Cardiac fibroblast (primary cell): ENCODE measurements at places on chromosomes 6 and 20.

GRCh38 chr6:3782876-3783832 is 31.6 kb upstream of the PXDC1 start:
- DNase-seq: no peak

- DNase-seq: peak; percentile 84
Observed at GRCh38 chr6:44431118-44431725, 43.7 kb downstream of the CDC5L start.

GRCh38 chr20:41669708-41670263 is 51.6 kb upstream of the CHD6 start:
- DNase-seq: no peak

- no peak for DNase-seq
Observed at GRCh38 chr6:44742201-44742600, 354.7 kb downstream of the CDC5L start.

DNA sequence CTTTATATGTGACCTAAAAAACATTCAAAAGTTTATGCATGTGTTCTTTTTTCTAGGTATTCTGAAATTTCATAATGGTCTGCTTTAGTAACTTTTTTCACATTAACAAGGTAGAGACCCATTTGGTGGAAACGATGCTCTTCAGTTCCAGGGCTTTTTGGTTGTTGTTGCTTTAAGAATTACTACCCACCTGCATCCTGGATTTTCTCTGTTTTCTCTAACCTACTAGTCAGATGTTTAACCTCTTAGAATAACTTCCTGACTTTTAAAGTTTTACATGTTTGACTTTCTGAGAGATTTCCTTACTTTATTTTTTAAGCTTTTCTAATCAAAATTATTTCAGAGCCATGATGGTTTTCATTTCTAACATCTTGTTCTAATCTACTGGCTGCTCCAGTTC is 14.9 kb downstream of the TULP4 start:
- no peak for DNase-seq

GRCh38 chr6:47310131-47310480 is 401 bp upstream of the TNFRSF21 start:
- DNase-seq: no peak

- DNase-seq: peak; percentile 20
Observed at GRCh38 chr6:9537381-9537780, 877.5 kb downstream of the TFAP2A start.

GRCh38 chr20:61956396-61957342 is 109.0 kb downstream of the TAF4 start:
- DNase-seq: no peak

- DNase-seq: no peak
Observed at GRCh38 chr6:96611342-96611991, 48.5 kb downstream of the FHL5 start.

DNA sequence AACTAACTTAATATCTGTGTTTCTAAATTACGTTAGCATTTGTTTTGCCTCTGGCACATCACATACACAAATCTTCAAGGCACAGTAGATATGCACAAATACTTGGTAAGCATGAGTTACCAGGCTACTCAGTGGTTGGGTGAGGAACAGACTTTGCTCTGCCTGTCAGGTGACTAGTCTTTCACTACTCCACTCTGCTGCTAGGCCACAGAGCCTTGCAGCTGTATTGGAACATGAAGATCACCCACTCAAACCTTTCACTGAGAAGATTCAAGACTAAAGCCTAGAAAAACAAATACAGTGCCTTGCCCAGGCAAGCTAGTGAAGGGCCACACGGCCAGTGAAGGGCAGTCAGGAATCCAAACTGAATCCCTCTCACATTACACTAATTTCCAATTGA is 47.0 kb downstream of the DTNBP1 start:
- no peak for DNase-seq

GRCh38 chr6:113619077-113619476 is 238.1 kb upstream of the MARCKS start:
- no peak for DNase-seq

- peak; percentile 82 for DNase-seq
Observed at GRCh38 chr6:13425943-13426931, 61.2 kb downstream of the GFOD1 start.

- DNase-seq: no peak
Observed at GRCh38 chr6:4018924-4019236, 60.1 kb downstream of the FAM217A start.

DNA sequence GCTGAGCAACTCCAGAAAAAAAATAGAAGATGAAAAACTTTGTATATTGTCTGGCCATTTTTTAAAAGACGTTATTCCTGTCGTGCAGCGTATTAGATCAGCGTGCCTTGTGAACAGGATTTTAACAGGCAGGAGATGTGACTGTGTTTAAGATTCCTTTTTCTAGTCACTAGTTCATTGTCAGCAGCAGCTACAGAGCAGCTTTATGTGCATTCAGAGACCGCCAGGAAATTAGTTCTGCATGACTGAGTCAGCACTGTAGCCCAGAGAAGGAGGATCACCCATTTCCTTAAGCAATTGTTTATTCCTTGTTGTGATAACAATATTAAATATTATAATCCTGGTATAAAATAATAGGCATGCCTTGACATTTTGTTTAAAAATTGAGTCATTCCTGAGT is 75.4 kb upstream of the ADGRB3 start:
- no peak for DNase-seq

DNA sequence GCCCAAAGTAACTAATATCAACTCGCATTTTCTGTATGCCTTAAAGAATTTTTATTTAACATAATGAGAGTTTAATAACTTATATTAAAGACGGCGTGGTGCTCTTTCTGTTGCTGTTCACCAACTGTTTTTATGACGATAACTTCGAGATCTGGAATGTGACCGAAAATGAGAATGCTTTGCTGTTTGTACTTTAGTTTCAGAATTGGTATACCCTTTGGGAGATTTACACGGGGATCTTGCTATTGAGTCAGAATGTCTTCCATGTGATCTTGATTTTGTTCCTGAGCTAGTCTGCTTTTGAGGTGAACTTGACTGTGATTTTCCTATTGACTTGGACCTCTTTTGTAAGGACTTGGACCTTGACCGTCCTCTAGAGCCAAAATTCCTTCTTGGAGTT is 17.9 kb downstream of the PNRC1 start:
- DNase-seq: no peak

GRCh38 chr20:61801857-61802442 is 263.7 kb downstream of the TAF4 start:
- no peak for DNase-seq

DNA sequence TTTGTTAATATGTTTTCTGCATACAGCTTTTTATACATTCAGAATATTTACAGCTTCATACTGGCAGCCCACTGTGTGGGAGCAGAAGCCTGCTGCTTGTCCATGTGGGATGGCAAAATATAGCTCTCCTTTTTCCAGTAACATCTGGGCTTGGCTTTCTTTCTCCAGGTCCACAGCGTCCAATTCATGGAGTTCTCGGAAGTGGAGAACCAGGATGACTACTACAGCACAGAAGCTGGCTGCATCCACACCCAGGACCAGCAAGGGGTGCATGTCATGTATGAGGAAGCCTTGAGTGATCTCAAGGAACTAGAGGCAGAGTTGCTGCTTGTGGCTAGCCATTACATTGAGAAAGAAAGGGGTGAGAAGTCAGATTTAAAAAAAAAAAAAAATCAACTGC is 143.1 kb downstream of the CD164 start:
- peak; percentile 41 for DNase-seq

DNA sequence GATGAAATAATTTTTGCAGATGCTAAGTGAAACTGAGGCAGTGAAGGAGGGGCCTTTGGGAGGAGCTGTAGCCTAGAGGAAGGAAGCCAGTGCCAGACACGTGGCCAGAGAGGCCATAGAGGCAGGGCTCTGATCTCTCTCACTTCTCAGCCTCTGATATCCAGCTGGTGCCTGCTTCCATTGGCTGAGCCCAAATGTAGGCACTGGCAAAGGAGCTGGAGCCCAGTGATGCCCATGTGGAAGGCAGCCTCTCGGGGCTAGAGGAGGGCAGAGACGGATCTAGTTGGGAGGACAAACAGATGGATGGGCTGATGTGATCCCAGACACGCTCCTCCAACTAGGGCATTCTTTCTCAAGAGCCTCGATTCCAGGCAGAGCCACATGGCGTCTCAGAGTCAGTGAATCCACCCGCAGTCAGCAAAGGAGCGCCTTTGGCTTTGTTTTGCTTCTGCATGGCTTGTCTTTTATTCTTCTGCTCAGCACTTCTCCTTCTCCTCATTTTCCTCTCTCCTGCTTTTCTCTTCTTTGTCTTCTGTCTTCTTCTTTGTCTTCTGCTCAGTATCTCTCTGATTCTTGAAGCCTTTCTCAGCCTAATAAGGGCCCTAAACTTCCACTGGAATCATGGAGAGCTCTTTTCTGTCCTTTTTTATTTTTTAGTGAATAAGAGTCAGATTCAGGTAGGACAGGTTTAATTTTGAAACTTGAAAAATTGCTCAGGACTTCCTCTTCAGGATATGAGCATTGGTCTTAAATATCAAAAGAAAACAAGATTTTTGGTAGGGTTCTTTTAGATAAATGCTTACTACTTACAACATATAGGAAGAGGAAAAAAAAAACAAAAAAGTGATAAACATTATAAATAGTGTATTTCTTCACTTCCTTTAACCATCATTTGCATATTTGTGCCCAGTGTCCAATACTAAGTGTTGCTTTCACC is 41.8 kb downstream of the CYP24A1 start:
- DNase-seq: no peak

GRCh38 chr6:168524571-168525001 is 83.6 kb downstream of the SMOC2 start:
- DNase-seq: no peak

GRCh38 chr6:139879823-139880356 is 505.4 kb upstream of the CITED2 start:
- DNase-seq: no peak

DNA sequence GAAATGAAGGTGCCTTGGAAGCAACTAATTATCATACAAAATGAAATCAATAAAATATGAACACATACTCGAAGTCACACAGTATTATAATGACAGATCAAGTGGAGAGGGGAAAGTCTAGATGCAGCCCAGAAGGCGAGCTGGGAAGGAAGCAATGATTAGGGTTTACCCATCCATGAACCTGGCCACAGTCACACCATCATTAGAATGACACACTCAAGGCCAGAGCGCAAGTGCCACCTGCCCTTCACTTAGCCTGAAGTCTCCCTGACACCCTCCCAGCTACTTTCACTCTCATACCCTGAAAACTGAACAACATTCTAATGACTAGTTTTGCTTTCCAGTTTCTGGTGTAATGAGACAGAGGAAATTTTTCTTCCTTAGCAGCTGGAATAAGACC is 302.8 kb upstream of the JARID2 start:
- DNase-seq: no peak

DNA sequence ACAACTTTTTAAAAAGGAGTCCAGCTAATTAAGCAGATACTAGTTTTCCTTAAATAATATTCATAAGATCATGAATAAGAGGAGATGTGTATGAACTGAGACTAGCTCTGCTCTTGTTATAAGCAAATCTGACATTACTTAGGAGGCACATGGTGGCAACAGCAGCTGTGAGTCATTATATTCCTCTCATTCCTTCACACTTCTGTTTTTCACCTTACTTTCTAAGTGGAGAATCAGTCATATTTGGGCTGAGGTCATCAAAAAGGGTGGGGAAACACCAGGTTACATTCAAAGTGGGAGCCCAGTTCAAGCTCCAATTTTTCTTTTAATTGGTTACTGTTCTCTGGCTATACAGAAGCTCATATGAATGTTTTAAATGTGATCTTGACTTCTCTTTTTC is 6.0 kb upstream of the RIPPLY2 start:
- no peak for DNase-seq

DNA sequence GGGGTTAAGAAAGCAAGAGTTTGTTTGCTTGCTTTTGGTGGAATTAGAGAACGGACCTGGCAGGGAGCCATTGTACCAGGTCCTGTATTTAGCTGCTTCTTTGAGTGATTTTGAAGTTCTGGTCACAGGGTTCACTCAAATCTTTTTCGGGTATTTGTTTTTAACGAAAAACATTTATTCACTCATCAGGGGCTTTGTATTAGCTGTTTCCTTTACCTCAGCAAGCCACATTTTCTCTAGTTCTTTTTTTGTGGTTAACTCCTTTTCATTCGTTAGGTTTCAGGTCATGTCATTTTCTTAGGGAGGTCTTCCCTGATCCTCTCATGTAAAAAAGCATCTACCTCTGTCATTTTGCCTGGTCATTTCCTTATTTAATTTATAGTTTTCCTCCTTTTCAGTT is 1502.2 kb downstream of the GRIK2 start:
- no peak for DNase-seq

DNA sequence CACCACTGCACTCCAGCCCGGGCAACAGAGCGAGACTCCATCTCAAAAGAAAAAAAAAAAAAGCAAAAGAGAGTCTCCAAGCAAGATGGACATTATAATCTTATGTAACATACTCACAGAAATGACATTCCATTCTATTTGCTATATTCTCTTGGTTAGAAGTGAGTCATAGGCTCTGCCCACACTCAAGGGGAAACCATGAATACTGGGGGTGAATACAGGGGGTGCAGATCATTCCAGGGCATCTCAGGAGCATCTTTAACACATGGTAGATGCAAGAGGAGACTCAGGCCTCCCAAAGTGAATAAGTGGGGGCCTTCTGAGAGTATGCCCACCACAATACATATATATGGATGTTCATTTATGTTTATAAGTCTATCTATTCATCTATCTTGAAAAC is 18.3 kb upstream of the RANBP9 start:
- peak; percentile 67 for DNase-seq

DNA sequence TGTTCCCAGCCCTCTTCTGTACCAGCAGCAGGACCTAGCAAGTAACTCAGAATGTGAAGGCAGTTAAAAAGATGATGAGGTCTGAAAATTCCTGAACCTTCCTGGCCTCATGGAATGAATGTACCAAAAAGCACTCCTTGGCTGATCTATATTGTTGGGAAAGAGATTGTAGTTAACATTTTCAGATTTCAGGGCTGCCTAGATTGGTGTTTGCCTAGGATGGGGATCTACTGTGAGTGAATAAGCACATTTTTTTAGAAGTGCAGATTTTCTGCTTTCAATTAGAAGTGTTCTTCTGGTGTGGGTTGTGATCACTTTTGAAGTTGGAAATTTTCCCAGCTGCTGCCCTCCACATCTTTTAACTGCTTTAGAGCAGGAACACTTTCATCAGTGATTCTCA is 6.2 kb downstream of the MYLIP start:
- no peak for DNase-seq

DNA sequence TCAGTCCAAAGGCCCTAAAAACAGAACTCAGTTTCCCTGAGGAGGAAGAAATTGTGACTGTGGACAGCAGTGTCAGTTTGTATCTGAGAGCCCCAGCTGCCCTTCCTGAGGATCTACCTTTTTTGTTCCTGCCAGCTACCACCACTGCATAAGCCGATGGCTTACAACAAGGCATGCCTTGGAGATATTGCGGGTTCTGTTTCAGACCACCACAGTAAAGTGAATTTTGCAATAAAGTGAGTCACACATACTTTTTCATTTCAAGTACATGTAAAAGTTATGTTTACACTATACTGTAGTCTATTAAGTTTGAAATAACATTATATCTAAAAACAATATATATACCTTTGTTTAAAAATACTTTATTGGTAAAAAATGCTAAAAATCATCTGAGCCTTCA is 9.6 kb upstream of the CST3 start:
- DNase-seq: peak; percentile 21

- DNase-seq: peak; percentile 20
Observed at GRCh38 chr6:169700296-169700695, 1.5 kb downstream of the WDR27 start.
